GM20000 (cell line): ENCODE measurements at places on chromosomes 6 and 20.
A peak's percentile ranks its signal among the peaks of the same experiment; 100 is the strongest.

- peak; percentile 29 for DNase-seq
These were observed 36.6 kb downstream of the PTPN1 start for GRCh38 chr20:50546729-50547314.

- no peak for DNase-seq
These were observed 53.3 kb downstream of the CNKSR3 start for GRCh38 chr6:154457046-154457713.

- peak; percentile 8 for DNase-seq
These were observed 170.6 kb downstream of the TRMT11 start for GRCh38 chr6:126156973-126157372.

GRCh38 chr6:133208183-133208755 is 32.9 kb upstream of the EYA4 start:
- DNase-seq: no peak

- no peak for DNase-seq
These were observed 31.0 kb downstream of the DAAM2 start for GRCh38 chr6:39822846-39823815.

DNA sequence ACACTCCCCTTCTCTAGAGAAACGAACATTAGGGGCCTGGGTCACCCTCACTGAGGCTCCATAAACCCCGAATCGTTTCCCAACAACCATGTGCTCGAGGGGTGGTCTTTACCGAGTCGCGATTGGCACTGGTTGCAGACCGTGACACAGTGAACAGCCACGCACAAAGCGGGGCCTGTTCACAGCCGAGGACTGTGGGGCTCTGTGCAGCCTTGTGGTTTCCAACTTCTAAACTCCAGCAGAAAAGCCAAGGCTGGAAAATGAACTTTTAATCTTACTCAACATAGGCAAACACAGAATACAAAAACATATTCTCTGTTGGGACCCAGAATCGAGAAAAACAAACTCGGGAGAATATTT is 19.0 kb downstream of the RRBP1 start:
- no peak for DNase-seq

- DNase-seq: no peak
These were observed 31.7 kb downstream of the C6orf58 start for GRCh38 chr6:127608554-127609270.

DNA sequence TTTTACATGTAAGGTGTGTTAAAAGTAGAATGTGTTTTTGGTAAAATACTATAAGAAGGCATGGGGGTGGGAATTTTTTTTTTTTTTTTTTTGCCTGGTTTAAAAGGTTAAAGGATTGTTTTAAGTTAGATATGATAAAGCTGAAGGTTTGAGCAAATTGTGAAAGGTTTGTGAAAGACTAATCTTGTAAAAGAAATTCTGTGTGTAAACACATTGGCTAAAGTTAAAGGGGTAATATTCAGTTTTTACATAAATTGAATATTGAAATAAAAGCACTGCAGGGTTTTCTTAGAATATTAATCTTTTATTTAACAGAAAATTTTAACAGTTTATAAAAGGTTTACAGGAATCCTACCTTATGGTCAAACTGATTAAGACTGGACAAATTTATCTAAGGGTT is 105.7 kb downstream of the DTNBP1 start:
- no peak for DNase-seq

GRCh38 chr6:154157082-154157481 is 118.0 kb downstream of the OPRM1 start:
- DNase-seq: peak; percentile 28

- no peak for DNase-seq
These were observed 6.4 kb downstream of the FAM83D start for GRCh38 chr20:38932457-38933120.

DNA sequence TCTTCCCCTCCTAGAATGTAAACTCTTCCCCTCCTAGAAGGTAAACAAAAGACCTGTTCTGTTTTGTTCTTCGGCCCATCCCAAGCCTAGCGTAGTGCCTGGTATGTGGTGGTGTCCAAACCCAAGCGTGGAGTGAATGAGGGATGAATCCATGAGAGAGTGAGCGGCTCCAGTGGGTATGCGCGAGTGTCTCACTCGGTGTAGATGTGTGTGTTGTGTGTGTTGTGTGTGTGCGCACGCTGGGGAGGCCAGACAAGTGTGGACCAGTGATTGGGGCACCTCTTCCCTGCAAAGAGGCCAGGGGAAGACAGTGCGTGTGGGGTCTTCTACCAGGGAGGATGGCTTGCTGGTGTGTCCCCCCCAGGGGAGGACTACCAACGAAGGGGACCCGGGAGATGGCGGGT is 392 bp upstream of the SLC2A10 start:
- no peak for DNase-seq

- DNase-seq: no peak
These were observed 68.5 kb downstream of the PLEKHG1 start for GRCh38 chr6:150667977-150668716.

DNA sequence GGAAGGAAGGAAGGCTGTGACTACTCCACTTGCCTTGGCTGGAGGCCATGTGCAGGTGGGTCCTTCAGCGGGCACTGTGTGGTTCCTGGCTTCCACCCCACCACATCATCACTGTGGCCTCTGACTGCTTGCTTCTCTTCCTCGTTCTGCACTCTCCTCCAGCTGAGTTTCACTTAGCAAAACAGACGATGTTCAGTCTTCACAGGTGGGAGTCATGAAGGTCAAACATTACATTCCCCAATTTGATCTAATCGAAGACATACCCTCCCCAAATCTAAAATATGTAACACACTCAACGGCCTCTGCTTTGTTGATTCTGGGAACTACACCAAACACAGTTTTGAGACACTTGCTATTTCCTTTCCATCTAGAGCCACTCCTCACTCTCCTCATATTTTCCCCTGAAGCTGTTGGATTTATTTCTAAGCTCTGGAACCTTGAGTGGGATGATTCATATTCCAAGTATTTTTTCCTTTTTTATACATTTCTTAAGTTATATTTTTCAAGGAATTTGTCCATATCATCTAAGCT is 132.5 kb upstream of the FOXA2 start:
- DNase-seq: no peak

DNA sequence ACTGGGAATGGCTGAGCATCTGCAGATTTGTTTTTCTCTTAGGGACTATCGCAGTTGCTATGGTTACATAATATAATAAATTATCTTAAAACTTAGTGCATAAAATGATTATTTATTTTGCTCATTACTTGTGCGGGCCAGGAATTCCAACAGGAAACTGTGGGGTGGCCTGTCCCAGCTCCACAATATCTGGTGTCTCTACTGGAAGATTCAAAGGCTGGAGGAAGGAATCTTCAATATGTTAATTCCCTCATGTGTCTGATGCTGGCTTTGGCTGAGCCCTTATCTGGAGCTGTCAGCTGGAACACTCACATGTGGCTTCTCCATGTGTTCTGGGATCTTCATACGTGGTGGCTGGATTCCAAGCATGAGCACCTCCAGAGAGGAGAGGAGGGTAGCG is 23.9 kb upstream of the B3GAT2 start:
- no peak for DNase-seq

DNA sequence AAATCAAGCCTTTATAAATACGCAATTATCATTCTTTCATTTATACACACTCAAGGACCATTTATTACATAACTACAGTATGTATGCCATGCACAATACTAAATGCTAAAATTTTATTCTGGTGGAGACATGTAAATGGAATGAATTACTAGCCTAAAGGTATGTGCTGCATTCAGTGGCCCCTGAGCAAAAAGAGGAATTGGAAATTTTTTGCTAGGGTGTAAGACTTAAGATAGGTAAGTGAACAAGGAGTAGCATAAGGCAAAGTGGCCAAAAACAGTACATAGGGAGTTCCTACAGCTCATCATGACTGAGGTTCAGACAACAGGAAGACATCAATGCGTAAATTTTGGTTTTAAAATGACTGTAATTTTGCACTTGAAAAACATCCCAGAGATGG is 2.3 kb upstream of the MTFR2 start:
- DNase-seq: no peak

DNA sequence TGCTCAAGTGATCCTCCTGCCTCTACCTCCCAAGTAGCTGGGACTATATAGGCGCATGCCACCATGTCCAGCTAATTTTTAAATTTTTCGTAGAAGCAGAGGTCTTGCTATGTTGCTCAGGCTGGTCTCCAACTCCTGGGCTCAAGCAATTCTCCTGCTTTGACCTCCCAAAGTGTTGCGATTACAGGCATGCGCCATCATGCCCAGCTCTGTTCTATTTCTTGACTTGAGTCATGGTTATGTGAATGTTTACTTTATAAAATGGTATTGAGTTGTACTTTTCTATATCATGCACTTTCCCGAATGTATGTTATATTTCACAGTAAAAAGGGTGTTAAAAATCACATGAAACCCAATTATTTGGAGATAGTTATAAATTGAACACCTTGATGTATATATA is 17.3 kb upstream of the ATXN1 start:
- no peak for DNase-seq

DNA sequence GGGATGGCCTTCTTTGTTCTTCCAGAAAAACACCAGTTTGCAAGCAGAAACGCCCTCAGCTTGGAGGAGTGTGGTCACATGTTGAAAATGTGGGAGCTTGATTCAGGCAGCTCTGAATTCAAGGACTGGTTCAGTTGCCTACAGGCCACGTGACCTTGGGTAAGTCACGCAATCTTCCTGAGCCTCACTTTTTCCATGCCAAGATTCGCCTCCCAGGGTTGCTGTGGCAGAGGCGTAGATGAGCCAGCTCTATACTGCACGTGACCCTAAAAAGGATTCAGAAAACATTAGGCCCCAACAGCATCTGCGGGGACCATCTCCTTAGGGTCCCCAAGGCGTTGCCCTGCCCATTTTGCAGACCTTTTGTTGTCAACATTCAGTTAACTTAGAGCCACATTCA is 112.0 kb upstream of the SNX9 start:
- no peak for DNase-seq

GRCh38 chr6:99467509-99468106 is 42.5 kb upstream of the PNISR start:
- peak; percentile 30 for DNase-seq
